ENCODE measurements at places on chromosomes 12 and 14.

- no peak for DNase-seq
Measured at GRCh38 chr14:64654246-64654900, 49.9 kb upstream of the PLEKHG3 start.

GRCh38 chr12:128316078-128316477 lies 49.1 kb downstream of the TMEM132C start:
- DNase-seq = no peak

DNA sequence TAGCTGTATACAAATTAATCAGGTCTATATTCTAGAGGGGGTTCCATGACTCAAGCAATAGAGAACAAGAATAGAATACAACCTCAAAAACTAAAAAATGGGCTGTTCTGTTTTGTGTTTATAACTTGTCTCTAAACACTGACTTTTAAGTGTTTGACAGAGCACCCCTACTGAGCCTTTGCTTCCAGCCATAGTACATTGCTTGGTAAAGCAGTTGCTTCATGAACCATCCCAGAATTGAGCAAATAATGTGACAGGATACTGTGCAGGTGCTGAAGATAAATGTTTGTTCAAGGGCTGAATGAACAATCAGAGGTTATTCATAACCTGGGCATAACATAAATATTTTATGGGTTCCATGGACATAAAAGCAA lies 11.5 kb downstream of the SPTSSA start:
- DNase-seq = no peak

DNA sequence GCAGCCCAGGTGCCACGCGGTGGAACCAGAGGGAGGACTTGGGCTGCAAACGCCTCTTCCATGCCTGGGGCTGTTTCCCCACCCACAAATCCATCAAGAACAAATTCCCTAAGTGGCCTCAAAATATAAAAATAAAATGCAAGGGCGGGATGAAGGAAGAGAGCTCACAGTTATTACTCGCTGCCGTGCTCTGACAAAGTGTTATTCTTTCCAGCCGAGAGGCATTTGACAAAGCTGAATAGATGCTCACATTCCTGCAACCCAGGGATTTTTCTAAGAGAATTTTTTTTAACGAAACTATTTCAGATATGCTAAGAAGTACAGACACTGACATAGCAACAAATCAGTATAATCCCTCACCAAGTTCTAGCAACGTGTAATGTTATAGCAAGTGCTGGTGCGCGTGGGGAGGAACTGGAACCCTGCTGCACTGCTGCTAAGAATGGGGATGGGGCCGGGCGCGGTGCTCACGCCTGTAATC lies 70.7 kb downstream of the SCARB1 start:
- no peak for DNase-seq

GRCh38 chr12:1044696-1045095 lies 53.7 kb downstream of the ERC1 start:
- DNase-seq = peak; percentile 77

GRCh38 chr12:88546853-88547252 lies 33.4 kb downstream of the KITLG start:
- DNase-seq = no peak

- DNase-seq = no peak
Measured at GRCh38 chr12:27607591-27607990, 83.6 kb downstream of the PPFIBP1 start.

- DNase-seq = no peak
Measured at GRCh38 chr14:61438036-61438435, 116.7 kb downstream of the PRKCH start.

- DNase-seq = no peak
Measured at GRCh38 chr14:77625360-77625759, 8.9 kb upstream of the SPTLC2 start.

DNA sequence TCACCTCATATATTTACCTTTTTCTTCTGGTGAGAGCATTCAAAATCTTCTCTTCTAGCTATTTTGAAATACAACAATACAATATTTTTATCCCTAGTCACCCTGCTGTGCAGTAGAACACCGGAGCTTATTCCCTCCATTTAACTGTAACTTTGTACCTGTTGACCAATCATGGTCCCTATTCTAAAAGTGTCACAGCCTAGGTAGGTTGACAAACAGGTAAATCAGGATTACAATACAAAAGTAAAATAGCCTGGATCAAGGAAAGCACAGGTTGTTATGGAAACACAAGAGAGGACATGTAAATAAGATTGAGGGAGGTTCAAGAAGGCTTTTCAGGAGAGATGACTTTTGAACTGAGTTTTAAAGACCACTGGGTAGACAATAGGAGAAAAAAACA lies 670.9 kb downstream of the DIO2 start:
- DNase-seq = no peak

GRCh38 chr12:94128280-94128679 lies 20.1 kb upstream of the PLXNC1 start:
- DNase-seq = no peak

- DNase-seq = peak; percentile 1
Measured at GRCh38 chr14:46344327-46344937, 307.1 kb downstream of the RPL10L start.

GRCh38 chr12:57810450-57810849 lies 8.1 kb downstream of the AVIL start:
- DNase-seq = no peak

- no peak for DNase-seq
Measured at GRCh38 chr12:100151769-100152168, 9.1 kb upstream of the BLTP3B start.

DNA sequence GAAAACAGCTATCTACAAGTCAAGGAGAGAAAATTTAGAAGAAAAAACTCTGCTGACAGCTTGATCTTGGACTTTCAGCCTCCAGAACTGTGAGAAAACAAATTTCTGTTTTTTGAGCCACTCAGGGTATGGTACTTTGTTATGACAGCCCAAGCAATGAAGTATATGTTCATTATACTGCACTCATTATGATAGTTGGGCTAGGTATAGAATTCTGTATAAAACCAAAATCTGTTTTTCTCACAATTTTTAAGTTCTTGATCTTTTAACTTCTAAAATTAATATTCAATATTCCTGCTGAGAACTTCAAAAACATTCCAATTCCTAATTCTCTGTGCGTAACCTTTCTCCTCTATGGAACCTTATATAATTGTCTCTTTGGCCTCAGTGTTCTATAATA lies 200.8 kb downstream of the SLC5A8 start:
- DNase-seq = no peak

- DNase-seq = no peak
Measured at GRCh38 chr12:12898136-12898717, 6.9 kb downstream of the GPRC5A start.

GRCh38 chr12:92561543-92561899 lies 141.3 kb upstream of the PLEKHG7 start:
- DNase-seq = no peak

DNA sequence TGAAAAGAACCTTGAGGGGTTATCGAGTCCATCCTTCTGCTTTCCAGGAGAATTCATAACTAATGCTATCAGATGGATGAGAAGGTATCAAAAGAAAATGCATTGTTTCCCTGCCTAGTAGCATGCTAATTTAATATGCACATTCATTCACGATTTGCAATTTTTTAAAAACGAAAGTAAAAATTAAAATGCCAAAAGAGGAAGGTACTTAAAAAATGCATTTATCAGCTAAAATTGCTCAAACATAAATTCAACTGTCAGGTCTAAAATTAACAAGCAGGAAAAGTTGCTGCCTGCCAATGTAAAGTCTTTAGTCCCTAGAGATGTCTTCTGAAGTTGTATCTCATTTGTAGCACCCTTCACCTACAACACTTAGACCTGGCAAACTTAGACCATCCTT lies 7.9 kb downstream of the ATF7 start:
- DNase-seq = no peak

DNA sequence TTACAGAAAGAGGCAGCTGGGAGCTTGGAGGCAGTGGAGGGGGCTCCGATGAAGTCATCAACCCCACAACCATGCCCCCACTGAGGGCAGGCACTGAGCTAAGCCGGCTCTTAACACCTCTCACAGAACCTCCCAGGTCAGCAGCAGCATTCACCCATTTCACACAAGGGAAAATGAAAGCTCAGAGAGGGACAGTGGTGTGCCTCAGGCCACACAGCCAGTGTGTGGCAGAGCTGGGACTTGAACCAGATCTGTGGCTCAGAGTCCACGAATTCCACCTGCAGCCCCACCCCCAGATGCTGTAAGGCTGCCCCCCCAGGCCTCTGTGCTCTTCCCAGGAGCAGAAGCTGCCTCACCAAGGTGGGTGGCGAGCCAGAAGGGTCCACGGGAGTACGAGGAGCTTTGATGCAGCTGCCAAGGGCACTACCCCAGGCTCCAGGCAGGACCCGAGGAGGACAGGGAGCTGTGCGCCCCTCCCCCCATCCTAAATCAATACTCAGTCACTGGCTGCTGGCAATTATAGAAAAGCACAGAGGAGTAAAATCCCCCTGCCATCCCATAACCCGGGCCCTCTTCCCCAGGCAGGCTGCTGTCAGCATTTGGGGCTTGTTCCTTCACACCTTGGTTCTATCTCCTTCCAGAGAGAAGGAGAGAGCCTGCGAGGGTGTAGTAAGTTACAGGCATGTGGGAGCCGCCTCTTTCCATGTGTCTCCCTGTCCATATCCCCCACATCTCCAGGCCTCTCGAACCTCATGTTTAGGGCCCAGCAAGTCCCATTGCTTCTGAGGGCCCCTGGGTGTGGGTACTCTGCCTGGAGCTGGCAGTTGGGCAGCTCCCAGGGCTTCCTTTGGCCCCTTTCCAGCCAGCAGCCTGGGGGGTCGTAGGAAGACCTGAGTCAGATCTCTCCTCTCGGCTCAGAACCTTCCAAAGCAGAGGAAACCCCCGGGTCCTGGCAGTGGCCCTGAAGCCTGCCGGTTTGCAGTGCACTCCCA lies 47.6 kb downstream of the FAM222A start:
- no peak for DNase-seq

DNA sequence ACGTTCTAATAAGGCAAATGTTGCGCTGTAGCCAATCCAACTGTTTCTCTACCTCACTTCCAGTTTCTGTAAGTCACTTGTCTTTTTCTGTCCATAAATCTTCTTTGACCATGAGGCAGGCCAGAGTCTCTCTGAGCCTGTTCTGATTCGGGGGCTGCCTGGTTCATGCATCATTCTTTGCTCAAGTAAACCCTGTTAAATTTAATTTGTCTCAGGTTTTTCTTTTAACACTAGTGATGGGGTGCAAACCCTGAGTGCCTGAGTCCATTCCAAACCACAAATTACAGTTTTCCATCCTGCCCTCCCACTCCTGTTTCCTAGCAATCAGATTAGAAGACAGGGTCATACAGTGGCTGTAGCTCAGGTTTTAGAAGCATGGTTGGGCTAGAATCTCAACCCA lies 41.9 kb downstream of the VWF start:
- no peak for DNase-seq

- DNase-seq = no peak
Measured at GRCh38 chr12:102993537-102993936, 36.1 kb downstream of the ASCL1 start.

GRCh38 chr14:37167151-37168047 lies 5.0 kb downstream of the SLC25A21 start:
- no peak for DNase-seq

- DNase-seq = no peak
Measured at GRCh38 chr12:40946612-40947194, 241.4 kb upstream of the PDZRN4 start.

DNA sequence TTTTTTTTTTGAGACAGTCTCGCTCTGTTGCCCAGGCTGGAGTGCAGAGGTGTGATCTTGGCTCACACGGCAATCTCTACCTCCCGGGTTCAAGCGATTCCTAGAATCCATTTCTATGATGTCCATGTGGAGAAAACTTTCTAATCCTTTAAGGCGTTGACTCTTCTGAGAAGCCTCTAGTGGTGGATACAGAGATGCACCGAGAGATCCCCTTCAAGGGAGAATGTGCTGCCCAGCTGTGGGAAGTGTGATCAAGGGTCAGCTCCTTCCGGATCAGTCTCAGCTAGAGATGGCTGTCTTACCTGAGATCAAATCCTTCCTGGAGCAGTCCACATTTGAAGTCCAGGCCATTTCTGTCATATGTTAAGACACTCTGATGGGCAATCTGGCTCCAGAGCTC lies 92.7 kb upstream of the HECTD1 start:
- no peak for DNase-seq

DNA sequence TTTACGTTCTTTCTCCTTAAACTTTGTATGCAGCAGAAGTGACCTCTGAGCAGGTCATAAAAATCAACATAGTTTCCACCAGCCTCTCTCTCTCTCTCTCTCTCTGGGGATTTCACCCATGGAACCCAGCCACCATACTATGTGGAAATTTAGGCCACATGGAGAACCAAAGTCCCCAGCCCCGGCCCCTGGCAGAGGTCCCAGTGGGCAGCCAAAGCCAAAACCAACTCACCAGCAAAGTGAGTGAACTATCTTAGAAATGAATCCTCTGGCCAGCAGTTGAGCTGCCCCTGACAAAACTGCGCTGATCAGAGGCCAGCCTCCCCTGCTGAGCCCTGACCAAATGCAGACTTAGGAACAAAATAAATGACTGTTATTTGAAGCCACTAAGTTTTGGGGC lies 9.2 kb downstream of the DUSP6 start:
- DNase-seq = no peak

DNA sequence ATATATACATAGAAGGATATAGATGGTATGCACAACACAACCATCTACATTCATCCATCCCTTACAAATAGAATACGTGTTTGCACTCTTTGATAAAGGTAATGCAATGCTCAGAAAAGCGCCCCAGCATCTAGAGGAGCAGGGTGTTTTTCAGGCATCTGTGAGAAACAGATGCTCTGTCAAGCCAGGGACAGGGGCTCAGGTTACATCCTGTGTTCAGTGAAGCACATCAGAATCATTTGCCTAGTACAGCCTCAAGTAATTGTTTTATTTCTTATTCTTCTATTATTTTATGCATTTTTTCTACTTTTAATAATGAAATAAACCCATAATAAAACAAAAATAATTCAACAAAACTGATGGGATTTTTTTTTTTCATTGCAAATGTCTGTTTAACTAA lies 50.5 kb upstream of the HIF1A start:
- no peak for DNase-seq

- no peak for DNase-seq
Measured at GRCh38 chr12:91870872-91871707, 274.6 kb downstream of the BTG1 start.

DNA sequence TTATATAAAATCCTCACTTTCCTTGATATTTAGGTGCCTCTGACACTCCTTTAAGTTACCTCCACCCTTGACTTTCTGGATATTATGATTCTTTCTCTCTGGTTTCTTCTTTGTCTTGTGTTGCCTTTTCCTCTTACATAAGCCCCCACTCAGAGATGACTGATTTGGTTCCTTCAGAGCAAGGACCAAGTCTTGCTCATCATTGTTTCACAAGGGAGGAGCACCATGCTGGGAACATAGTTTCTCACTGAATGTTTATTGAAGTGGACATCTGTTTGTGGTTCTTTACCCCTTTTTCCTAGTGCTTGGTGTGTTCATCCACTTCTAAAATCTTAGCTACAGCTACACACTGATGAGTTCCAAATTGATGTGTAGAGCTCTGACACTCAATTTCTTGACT lies 161.3 kb upstream of the PTPRQ start:
- DNase-seq = no peak

- DNase-seq = no peak
Measured at GRCh38 chr14:96269359-96269710, 13.3 kb downstream of the BDKRB1 start.

DNA sequence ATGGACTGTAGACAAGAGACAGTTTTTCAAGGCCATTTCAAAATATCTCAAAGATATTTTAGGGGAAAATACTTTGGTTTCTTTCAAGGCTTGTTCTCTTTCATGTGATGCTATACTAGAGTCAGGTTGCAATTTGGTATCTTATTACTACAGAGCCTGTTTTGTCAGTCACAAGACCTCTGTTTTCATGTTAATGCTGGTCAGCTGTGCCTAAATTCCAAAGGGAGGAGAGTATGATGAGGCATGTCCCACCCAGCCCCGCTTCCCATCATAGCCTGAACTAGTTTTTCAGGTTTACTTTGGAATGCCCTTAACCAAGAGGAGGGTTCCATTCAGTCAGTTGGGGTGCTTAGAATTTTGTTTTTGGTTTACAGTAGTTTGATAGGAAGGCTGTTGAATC lies 52.6 kb downstream of the GPHB5 start:
- no peak for DNase-seq

Measured in HS-27A (cell line).